GM12878 (cell line): ENCODE measurements at places on chromosomes 1 and 21.

- DNase-seq = no peak
These were observed 671.3 kb downstream of the MRPL39 start for GRCh38 chr21:24935991-24936390.

GRCh38 chr1:243503155-243503554 lies 247.3 kb downstream of the SDCCAG8 start:
- no peak for DNase-seq

DNA sequence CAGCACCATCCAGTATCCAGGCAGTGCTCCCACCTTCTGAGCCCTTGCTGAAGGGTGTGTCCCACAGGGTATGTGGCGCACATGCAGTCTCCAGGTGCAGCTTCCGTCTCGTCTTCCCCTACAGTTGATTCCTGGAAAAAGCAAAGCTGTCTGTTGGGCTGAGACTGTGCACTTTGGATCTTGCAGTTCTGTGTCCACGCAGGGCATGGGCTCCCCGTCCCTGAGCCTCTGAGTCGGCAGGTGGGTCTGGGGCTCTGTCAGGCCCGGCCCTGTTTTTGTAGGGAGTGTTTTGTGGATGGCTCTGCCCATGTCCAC lies 32.8 kb downstream of the SNAP47 start:
- no peak for DNase-seq

DNA sequence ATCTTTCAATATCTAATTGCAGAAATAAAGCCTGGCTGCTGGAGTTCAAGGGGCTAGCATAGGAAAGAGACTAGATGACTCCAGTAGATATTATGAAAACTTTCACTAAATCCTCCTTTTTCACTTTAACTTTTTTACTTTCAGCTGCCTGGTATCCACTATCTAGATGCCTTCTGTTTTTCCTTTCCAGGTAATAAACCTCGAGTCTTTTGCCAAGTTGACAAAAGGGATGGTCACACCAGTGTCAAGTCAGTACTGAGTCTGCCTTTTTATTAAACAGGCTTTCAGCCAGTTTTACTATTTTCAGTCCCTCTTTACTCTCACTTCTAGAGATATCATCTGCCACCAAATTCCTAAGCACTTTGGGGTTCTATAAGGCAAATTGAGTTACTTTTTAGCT lies 195.6 kb downstream of the FGGY start:
- DNase-seq = no peak

- DNase-seq = no peak
These were observed 40.9 kb upstream of the CCDC27 start for GRCh38 chr1:3711381-3711779.

DNA sequence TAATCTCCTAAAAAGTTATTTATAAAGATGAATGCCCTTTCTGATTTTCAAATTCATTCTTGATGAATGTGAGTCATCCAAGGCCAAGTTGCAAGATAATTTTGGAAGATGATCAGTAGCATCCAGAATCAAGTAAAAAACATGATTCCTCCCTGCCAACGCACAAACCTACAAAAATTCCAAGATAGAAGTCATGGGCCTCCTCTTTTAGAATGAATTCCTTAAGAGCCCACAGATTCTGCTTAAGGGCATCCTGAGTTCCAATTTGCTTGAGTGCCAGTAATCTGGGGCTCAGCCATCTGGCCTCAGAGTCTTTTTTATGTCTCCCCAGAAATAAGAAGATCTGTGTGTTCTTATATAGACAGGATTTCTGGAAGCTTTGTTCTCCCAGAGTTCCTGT lies 23.2 kb upstream of the SPATA6 start:
- DNase-seq = no peak

- DNase-seq = no peak
These were observed 7.7 kb upstream of the SPATC1L start for GRCh38 chr21:46191686-46192575.

DNA sequence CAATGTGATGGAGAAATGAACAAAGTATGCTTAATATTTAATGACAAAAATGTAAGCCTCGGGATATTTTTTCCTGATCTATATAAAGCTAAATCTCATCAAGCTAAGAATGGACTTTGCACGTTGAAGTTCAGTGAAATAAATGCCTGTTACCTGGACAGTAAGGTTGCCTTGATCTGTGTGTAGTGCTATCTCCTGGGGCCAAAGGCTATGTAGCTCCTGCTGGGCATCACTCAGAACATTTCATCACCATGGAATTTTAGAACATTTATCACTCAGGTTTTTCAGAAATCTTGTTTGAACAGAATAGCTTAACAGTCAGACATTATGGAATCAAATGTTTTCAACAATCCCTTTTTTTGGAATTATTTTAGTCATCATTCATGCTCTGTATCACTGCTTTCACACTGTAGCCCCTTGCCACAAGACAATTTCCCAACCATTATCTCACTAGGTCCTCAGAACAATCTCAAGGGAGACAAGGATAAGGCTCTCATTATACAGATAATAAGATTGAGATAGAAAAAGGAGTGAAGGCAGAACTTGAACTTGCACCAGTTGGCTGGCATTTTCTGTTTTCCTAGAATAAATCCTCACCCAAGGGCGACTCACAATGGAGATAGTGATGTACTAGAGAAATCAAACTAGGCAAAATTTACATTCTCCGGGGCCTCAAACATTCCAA lies 3.7 kb downstream of the OR10J1 start:
- DNase-seq = no peak

- DNase-seq = no peak
These were observed 101.8 kb downstream of the NFIA start for GRCh38 chr1:61184040-61184713.

DNA sequence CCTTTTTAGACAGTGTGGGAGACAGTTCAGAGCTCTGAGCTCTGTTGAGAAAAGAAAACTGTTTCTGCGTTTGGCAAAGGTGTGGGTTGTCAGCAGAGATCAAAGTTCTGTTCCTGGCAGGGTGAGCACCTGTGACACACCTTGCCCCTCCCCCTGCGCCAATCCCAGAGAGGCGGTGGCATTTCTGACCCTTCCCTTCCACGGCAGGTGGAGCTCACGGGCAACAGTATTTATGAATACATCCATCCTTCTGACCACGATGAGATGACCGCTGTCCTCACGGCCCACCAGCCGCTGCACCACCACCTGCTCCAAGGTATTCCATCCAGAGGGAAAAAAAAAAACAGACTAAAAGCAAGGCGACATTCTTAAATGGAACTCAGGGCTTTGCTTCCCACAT lies 20.7 kb downstream of the SIM2 start:
- DNase-seq = no peak

DNA sequence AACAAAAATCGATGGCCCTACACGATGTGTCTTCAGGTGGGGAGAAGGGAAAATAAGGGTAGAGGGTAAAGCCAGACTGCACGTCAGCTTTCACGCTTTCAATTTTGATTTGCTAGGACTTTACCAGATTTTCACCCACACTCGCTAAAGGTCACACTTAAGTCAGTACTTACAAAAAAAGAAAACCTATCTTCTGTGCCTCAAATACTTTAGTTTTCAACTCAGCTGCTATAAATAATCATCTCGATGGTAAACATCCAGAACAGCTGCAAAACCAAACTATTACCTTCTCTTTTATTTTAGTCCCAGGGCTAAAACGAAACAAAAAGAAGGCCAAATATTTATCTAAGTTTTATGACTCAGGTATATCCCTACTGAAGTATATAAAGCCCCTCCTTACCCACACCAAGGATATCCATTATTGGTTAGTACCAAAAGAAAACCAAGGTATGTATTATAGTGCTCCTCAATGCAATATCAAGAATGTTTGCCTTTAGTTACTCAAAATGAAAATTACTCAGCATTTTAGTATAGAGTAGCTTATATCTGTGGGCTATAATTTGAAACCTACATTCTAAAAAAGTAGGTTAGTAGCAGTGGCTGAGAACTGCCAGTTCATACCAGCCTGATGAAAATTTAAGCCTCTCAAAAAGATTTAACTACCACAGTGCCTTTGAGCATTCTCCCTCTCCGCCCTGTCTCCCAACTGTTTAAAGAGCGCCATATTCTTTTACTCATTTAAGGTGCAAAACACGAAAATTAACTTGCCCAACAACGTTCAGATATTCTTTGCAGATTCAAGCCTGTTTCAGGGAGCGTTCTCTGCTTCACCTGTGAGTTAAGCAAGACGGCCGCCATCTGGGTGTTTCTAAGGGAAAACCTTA lies 1.5 kb downstream of the CSDE1 start:
- peak; percentile 54 for DNase-seq

GRCh38 chr1:212207118-212207517 lies 78.1 kb upstream of the PPP2R5A start:
- no peak for DNase-seq

- no peak for DNase-seq
These were observed 29.0 kb downstream of the PPFIA4 start for GRCh38 chr1:203055161-203055799.

DNA sequence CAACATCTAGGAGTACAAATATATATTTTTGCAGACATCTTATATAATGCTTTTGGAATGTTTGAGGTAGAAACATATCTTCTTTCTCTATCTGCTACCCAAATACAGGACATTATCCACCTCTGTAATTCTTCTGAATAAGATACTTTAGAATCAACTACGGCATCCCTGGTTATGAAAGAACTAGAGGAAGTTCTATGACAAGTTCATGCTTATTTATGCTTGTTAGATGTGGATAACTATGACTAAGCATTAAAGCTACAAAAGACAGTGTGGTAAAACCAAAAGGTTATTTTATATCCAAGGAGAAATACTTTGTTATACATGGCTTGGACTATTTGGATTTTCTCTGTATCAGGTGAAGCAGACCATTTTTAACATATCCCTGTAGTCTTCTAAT lies 894.0 kb downstream of the KCNT2 start:
- DNase-seq = no peak

DNA sequence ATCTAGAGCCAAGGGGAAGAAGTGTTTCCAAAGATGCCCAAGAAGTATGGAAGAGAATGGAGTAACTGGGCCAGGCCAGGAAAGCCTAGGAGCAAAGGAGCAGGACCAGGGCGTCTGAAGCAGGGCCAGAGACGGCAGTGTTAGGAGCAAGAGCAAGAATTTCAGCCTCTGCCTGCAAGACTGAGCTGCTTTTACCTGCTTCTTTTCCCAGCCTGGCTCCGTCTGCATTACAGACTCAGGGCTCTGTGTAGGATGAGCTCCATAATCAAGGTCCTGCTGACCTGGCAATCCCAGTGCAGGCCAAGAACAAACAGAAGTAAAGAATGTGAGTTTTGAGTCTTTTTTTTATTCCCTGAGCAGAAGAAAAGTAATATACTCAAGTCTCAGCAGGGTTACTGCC lies 10.1 kb downstream of the FMO1 start:
- no peak for DNase-seq

DNA sequence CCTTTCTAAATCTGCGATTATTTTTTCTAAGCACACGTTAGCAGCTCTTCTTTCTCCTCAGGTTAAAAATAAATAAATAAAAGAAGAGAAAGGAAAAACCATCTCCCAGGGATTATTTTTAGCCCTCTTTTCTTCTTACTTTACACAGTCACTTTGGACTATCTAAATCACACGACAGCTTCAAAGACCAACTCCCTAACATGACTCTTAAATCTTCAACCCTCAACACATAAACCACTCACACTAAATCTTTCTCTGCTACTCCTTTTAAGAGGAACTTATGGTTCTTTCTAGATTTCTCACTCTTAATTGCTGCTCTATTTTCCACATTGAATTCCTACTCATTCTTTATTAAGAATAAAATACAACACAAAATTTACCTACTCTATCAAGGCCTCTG lies 1095.0 kb upstream of the B3GALT2 start:
- no peak for DNase-seq

DNA sequence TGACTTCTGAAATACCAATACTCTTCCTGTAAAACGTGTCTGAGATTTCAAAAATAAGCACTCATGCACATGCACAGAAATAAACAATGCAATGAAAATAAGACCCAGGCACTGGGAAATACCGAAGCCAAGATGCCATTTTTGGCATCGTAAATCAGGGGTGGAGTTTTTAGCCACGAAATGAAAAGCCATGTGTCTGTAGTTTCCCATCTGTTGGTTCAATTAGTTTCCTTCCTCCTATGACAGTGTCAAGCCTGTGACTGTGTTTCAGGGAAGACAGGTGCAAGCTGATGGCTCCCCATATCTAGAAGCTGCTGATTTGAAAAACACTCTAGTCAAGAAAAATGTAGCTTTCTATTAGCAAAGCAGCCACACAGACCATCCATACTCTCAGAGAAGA lies 480.4 kb upstream of the CAMK1G start:
- DNase-seq = peak; percentile 55

GRCh38 chr1:151124763-151125403 lies 21.5 kb downstream of the SEMA6C start:
- DNase-seq = no peak

DNA sequence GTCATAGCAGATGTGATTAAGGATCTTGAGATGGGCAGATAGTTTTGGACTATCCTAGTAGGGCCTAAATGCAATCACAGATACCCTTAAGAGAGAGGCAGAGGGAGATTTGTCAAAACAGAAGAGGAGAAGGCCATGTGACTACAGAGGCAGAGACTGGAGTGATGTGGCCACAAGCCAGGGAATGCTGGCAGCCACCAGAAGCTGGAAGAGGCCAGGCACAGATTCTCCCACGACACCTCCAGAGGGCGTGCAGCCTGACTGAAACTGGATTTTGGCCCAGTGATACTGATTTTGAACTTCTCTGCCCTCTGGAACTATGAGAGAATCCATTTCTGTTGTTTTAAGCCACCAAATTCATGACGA lies 52.1 kb upstream of the EPS8L3 start:
- DNase-seq = no peak

DNA sequence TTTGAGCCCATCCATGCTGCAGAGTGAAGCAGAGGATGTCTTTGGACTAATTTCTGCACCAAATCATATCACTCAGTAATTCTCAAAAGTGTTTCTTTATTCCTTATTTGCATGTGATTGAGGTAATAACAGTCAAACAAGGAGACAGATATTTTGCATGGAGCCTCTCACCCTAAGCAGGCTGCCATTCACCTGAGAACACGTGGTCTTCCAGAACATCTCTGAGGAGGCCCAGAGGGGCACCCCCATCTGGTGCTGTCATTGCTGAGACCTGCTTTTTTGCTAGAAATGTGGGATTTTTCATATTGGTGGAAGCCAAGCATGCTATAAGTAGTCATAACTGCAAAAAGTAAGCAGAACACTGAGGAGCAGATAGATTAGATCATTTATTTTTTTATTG lies 7.7 kb downstream of the SLC37A1 start:
- no peak for DNase-seq

GRCh38 chr1:196423612-196424011 lies 184.6 kb downstream of the KCNT2 start:
- DNase-seq = no peak
